CD4-positive, alpha-beta T cell treated with Interleukin-17A for 1 hour (primary cell): ENCODE measurements at places on chromosomes 7 and 10.

- no peak for DNase-seq
Measured at GRCh38 chr7:15620491-15621185, 58.8 kb upstream of the AGMO start.

- no peak for DNase-seq
Measured at GRCh38 chr10:34134602-34135001, 680.5 kb downstream of the PARD3 start.

DNA sequence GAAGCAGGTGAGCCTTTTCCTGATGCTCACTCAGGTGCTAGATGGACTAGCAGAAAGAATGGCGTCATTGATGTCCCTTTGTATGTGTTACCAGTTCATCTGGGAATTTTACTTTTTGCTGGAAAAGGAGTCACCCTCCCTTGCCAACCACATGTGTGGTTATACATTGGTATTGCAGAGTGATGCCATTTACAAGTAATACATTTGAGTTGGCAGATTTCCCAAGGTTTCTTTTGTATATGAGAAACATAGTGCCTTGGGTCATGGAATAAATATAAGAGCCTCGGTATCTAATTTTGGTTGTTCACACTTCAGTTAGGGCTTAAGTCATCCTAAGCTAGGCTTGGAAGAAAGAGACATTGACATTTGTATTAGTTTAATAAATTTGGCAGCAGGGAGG lies 10.4 kb upstream of the ATXN7L1 start:
- DNase-seq, result no peak

GRCh38 chr10:21950566-21950965 lies 53.0 kb downstream of the DNAJC1 start:
- no peak for DNase-seq

GRCh38 chr7:25881317-25882037 lies 270.5 kb upstream of the NFE2L3 start:
- no peak for DNase-seq

GRCh38 chr10:91460681-91461080 lies 50.5 kb downstream of the HECTD2 start:
- no peak for DNase-seq

- no peak for DNase-seq
Measured at GRCh38 chr7:1513657-1514095, 9.5 kb upstream of the INTS1 start.

- DNase-seq, result no peak
Measured at GRCh38 chr10:51005551-51005950, 68.7 kb upstream of the PRKG1 start.

DNA sequence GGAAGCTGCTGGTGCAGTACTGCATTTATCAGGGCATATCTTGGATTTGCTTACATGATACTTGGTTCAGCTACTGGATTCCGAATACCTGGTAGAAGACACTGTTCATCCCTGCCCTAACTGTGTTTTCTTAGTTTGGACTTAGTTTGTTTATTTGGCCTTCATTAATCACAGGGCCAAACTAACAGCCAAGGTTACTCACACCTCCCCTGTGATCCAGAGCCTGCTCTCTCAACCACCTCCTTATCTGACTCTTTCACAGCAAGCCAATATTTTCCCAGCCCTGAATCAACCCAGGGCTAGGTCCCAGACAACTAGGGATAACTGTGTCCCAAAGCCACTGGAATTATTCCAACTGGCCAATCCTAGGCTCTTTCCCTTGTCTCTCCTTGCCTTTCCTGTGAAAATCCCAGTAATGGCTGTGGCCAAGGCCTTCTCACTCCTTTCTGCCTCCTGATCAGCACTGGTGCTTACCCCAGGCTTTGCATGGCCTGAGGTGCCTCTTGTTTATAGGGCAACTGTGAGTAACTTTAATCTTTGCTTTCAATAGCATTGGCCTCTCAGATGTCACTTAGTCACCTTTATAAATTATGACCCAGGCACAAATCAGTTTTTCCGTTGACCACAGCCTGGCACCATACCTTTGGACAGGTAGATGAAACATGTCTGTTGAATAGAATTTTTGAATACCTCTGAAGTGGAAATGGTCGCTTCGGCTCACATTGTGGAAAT lies 9.3 kb upstream of the JCAD start:
- DNase-seq, result no peak

- DNase-seq, result no peak
Measured at GRCh38 chr7:72445075-72445474, 32.9 kb upstream of the CALN1 start.

DNA sequence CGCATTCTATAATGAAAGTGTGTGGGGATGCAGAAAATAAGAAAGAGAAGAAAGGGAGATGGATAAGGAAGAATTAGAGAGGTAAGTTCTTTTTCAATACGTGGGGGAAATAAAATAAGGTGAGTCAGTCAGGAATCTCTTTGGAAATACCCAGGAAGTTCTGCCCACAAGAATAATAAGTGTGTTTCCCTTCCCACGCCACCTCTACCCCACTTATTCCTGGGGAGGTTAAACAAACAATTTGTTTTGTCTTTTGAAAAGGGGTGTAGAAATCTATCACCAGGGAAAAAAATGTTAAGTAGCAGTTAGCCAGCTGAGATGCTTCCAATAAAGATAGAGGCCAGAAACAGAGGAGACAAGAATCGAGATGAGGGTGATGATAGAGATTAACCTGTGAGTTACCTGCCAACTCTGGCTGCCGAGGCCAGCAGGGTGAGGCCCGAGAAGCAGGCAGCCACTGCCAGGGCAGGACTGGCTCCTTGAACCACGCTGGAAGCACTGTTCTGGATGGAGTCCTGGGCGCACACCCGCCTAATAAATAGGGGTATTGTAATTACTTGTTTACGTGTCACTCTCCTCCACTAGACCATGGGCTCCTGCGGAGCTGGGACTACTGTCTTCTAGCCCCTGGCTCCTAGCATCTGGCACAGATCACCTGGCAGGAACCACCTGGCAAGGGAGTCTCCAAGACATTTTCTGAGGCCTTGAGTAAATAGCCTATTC lies 191.3 kb downstream of the FGFR2 start:
- DNase-seq, result no peak
